Karpas-422 (cell line): ENCODE measurements at places on chromosomes 12 and 14. TPM values are rescaled to one million over a fixed set of nuclear protein-coding genes. Genes with fewer than 3 reads are reported as not detected.

DNA sequence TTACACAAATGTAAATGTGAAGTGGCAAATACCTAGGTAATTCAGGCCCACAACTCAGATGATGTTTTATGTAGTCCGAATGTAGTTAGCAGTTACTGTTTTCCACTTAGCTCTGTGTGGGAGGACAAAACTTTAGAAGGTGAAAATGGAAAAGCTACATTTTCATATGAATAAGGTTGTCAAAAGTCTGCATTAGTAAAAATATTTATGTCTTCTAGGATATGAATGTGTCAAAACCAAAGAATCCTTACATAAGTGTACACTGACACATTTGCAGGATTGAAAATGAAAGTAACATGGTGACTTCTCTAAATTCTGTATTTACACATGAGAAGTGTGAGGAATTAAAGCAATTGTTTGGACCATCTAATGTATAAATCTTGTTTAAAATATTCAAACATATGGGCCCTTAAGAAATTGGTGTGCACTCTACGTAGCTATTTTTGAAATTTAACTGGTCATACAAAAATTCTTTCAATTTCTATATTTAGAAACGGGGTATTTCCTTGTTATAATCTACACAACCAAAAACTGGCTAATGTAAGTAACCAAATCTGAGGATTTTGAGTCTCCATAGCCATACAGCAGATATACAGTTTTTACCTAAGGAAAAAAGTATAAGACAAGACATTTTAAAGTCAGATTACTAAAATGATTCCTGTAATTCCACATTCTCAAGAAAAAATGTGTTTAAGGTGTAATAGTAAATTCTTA is 5.4 kb downstream of the CDKN1B start:
- peak; percentile 73 for DNase-seq

DNA sequence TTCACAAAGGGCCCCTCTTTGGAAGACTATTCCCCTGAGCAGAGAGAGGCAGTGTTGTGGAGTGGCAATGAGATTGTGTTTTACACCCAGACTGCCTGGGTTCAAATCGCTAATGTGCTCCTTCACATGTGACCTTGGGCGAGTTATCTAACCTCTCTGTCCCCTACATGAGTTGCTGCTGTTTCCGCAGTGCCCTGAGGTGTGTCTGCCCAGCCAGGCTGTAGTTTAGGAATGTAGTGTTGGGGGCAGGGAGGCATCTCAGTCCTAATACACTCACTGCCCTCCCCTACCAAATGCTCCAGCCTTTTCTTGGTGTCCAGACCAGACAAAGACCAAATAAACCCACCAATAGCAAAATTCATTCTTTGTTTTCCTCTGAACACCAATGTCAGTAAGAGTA is 78.6 kb downstream of the SLC24A4 start:
- no peak for DNase-seq

DNA sequence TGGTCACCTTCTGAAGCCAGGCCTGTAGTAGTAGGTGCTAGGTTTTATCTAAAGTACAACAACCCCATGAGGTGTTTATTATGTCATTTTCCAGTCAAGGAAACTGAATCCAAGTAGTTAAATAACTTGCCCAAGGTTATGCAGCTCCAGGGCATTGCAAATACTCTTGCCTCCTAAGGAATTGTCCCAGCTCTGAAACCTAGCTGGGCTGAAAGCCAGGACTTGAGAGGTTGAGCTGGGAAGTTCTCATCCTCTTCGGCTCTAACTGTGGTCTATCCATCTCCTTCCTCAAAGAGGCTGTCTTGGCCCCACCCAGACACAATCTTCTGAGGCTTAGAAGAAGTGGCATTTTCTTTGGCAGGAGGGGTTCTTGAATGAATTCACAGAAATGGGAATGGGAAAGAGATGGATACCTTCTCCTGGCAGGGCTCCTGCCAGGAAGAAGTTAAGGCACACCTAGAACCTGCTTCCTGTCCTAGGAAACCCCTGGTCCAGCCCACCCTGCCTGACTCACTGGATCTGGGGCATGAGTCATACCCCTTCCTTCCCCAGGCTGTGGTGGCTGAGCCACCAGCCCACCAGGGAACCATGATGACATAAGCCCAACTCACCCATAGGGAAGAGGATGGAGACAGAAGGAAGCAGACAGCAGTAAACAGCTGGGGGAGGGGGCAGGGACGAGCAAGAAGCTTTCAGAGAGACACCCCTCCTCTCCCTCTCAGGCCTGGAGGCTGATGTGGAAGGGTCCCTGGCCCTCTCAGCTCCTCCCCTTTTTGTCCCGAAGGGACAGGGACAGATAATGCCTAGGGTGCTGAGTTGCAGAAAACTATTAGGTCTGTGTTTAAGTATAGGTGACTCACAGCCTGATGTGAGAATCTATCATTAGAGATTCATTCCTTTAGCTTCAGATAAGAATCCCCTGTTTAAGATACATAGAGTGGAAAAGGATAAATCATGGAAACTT is 2.1 kb upstream of the PLEK2 start:
- no peak for DNase-seq

The LGR5 gene
- total RNA-seq: not detected in 2 replicates

GRCh38 chr12:101010896-101011295 is 199.1 kb downstream of the SLC5A8 start:
- no peak for DNase-seq

The B4GALNT1 gene
- 0.58 and 0.63 TPM in 2 replicates for total RNA-seq

GRCh38 chr14:36738269-36738668 is 76.6 kb downstream of the PAX9 start:
- DNase-seq: no peak

The PTGER2 gene
- total RNA-seq: not detected in 2 replicates

DNA sequence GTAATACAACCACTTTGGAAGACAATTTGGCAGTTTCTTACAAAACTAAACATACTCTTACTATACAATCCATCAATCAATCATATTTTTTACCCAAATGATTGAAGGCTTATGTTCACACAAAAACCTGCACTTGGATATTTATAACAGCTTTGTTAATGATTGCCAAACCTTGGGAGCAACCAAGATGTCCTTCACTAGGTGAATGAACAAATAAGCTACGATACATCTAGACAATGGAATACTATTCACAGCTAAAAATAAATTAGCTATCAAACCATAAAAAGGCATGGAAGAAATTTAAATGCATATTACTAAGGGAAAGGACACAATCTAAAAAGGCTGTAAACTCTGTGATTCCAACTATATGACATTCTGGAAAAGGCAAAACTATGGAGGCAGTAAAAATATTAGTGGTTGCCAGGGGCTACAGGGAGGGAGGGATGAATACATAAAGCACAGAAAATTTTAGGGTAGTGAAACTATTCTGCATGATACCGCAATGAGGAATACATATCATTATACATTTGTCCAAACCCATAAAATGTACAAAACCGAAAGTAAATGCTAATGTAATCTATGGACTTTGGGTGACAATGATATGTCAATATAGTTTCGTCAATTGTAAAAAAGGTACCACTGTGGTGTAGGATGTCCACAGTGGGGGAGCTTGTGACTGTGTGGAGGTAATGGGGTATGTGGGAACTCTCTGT is 70.5 kb downstream of the GPR65 start:
- no peak for DNase-seq

The ASPG gene
- total RNA-seq: not detected in 2 replicates

The ATL1 gene
- 0.18 and 3.3 TPM in 2 replicates for total RNA-seq

- DNase-seq: peak; percentile 36
Measured at GRCh38 chr12:53004582-53004981, 1.7 kb upstream of the EIF4B start.

The TEX22 gene
- 0.67 and 1.7 TPM in 2 replicates for total RNA-seq

The DPPA3 gene
- total RNA-seq: not detected in 2 replicates

GRCh38 chr14:94138251-94138650 is 8.8 kb upstream of the IFI27L2 start:
- DNase-seq: no peak

DNA sequence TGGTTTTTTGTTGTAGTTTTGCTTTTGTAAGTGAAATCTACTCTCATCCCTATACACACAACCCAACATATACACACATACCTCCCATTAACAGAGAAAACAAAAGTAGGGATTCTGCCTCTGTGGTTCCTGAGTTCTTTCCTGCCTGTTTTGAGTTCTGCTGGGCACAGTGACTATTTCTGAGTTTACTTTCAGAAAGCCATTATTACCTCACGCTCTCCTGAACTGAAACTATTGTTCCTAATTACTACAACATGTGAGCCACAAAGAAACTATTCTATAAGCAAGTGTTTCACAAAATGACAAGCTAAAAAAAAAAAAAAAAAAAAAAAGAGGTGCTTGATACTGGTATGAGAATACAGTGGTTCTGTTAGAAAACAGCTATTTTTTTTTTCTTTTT is 110.9 kb downstream of the ALG10B start:
- DNase-seq: no peak

The BMAL2 gene
- not detected in 2 replicates for total RNA-seq

The GZMB gene
- not detected in 2 replicates for total RNA-seq

The ARMH4 gene
- total RNA-seq: 0.07 and 0.75 TPM in 2 replicates

DNA sequence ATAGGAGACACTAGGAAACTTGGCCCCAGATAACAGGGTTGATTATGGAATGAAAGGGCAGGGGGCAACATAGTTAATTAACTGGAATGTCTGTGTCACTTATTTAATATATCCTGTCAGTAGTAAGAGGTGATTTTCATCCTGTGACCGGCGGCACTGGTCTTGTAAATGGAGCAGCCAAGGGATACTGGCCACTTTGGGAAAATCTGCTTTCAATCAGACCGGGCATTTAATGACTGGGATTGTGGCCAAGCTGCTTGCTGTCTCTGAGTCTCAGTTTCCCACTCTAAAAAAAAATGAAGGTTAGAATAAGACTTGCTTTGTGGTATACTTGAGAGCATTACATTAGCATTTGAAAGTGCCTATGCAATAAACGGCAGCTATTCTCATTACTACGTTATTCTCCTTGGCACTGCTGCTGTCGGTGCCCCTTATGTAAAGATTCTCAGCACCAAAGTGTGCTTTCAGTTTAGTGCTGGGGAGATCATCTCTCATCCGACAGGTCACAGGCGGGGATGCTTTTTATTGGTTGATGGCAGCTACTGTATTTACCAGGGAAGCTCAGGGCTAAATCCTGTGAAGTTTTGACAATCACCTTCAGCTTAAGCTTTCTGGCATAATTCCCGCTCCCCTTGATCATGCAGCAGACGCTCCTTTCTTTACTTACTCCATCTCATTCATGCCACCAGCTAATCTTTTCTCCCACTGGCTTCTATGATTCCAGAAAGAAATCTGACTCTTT is 162.1 kb downstream of the ESRRB start:
- no peak for DNase-seq

GRCh38 chr12:57216014-57216911 is at the start of gene NXPH4:
NXPH4 (plus strand) TSS chr12:57216794; CDS start chr12:57216970, 176 bp downstream.
- peak; percentile 80 for DNase-seq

The BBOF1 gene
- 2.0 and 6.1 TPM in 2 replicates for total RNA-seq

DNA sequence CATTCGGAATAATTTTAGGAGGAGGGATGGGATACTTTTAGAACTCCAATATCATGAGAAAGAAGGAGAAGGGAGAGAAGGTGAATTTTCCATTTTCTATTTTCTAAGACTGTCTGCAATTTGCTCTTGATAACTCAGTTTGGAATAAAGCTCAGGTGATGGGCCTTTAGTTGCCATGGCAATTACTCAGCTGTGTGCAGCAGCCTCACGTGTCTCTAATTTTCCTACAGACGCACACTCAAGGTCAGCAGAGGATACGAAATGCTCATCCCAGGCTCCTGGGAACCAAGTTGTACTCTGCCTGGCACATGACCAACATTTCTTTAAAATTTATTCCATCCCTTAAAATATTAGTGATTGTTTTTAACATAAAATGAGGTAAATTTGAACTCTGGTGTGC is 76.7 kb downstream of the TTC8 start:
- no peak for DNase-seq

DNA sequence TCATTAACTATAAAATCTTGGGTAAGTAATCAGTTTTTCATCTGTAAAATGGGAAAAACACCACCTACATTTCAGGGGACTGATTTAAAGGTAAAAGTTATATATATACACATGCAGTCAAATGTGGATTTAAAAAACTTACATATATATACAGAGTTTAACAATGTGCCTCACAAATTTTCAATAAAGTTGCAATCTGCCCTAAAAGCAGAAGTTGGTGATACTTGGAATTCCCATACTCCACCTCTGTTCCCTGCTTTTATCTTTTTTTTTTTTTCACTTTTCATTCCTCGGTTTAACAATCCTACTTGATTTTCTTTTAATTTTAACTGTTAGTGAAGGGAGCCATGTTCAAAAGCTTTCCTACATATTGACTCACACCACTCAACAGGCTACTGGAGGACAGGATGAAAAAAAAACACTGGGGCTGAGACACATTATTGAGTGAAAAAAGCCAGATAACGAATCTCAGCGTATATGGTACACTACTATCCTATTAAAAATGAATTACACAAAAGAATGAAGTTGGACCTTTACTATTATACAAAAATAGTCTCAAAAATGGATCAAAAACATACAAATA is 24.3 kb downstream of the SPPL3 start:
- DNase-seq: no peak

The KRT80 gene
- total RNA-seq: not detected in 2 replicates

DNA sequence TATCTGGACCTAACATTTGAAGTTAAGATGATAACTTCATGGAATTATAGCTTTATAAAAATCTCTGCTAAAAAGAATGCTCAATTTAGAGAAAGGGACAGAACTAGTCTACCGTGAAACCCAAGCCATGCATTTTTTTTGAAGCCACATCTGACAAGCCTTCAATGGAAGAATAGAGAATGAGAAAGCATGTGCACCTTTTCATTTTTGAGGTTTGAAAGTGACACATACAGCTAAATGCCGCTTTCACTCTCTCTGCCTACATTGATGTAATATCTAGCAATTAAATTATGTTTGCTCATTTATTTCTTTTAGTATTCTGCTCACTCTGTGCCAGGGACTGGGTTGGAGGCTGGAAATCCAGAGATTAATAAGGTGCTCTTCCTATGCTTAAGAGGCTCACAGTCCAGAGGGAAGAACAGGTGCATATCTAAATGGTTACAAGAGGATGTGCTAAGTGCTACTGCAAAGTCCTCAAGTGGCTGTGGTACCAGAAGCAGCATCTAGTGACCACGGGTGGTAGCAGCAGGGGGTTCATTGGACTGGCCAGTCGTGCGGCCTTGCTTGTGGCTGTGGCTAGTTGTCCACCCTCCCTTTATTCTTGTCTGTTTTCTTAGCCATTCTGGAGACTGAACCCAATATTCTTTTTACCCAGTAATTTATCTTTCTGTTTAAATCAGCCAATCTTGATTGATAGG is 60.4 kb downstream of the PPP1R36 start:
- no peak for DNase-seq

GRCh38 chr12:44873898-44874297 is 2.2 kb downstream of the NELL2 start:
- DNase-seq: peak; percentile 74

The KRT2 gene
- not detected in 2 replicates for total RNA-seq

The GALNT9 gene
- not detected in 2 replicates for total RNA-seq

DNA sequence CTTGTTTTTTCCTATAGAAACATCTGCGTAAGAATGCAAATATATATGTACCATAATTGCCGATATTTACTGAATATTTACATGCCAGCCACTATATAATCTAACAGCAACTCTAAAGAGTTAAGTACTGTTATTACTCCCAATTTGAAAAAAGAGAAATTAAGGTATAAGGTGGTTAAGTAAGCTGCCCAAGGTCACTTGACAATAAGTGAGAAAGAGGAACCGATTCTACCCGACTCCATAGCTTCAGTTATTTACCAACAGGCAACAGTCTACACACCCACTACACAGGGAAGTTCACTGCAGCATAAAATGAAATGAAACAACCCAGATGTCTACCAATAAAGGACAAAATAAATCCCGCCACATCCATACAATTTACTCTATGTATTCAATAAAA is 1.1 kb downstream of the MIS18BP1 start:
- peak; percentile 92 for DNase-seq
